ENCODE measurements at places on chromosomes 11 and 22.
A peak's percentile ranks its signal among the peaks of the same experiment; 100 is the strongest.

DNA sequence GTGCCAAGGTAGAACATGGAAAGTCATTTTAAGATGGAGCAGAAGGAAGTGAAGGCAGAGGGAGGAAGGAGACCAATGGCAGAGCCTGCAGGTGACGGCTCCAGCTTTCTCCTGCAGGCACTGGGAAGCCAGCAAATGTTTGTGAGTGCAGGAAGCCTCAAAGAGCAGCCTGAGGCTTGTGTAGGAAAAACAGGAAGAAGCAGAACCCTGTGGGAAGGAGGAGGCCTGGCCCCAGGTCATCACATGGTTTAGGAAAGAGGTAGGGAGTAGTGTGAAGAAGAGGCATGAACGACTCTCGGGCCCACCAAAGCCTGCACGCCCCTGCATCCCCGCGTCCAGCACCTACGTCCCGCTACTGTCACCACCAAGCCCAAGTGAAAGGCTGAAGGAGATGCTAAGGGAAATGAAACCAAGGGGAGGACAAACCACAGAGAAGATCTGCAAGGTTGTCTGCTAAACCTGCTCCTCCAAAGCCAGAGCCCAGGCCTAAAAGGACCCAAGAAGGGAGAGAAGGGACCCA lies 151.5 kb downstream of the CHST1 start:
- no peak for DNase-seq

DNA sequence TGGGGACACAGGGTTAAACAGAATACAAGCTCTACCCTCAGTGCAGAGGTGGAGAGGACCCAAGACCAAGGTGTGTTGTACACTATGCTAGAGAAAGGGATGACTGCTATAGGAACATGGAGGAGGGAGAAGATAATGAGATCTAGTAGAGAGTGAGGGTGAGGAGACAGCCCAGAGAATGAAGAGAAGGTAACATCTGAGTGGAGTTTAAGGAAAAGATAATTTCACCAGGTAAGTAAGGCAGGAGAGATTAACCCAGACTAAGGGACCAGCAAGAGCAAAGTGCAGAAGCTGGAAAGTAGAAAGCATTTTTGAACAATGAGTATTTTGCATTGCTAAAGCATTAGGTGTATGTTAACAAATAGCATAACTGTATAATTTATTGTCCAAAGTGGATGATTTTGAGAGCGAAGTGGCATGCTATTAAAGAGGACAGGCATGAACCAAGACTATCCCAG lies 128.8 kb downstream of the RASSF10 start:
- DNase-seq, result no peak

GRCh38 chr11:83151274-83151977 lies 5.5 kb upstream of the PCF11 start:
- no peak for DNase-seq

DNA sequence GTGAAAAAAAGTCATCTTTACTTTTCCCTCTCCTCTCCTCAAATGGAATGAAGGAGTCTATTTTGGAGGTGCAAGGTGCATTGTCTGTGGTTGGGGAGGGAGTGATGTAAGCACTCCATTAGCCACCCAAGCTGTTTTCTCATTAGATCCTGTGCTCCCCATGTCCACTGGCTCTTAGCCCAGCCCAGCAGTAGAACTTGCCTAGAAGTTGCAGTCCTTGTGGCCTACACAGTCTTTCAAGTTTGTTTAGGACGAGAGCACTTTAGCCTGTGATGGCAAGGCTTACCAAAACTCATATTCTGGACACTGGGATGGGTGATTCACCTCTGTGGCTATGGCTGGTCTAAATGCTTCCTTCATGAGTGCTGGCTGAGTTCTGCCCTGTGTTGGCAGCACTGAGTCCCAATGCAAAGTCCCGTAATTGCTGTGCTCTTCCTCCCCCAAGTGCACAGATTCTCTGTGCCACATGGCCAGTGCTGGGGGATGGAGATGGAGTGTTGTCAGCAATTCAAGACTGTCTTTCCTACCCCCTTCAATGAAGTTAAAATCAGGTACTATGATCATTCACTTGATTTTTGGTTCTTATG lies 15.8 kb downstream of the SLC22A25 start:
- no peak for DNase-seq

GRCh38 chr11:70662691-70663098 lies 264.4 kb downstream of the CTTN start:
- no peak for DNase-seq

GRCh38 chr11:95908826-95909225 lies 15.1 kb downstream of the MTMR2 start:
- DNase-seq, result no peak

DNA sequence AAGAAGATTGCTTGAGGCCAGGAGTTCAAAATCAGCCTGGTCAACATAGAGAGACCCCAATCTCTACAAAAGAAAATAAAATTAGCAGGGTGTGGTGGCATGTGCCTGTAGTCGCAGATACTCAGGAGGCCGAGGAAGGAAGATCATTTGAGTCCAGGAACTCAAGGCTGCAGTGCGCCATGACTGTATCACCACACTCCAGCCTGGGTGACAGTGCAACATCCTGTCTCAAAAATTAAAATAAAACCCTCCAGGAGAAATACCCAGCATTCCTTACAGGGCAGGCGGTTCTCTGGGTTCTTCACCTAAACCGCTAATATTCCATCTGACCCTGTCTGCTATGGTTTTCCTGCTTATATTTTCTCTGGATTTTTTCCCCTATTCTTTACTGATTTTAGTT lies 13.5 kb downstream of the TCF20 start:
- no peak for DNase-seq

DNA sequence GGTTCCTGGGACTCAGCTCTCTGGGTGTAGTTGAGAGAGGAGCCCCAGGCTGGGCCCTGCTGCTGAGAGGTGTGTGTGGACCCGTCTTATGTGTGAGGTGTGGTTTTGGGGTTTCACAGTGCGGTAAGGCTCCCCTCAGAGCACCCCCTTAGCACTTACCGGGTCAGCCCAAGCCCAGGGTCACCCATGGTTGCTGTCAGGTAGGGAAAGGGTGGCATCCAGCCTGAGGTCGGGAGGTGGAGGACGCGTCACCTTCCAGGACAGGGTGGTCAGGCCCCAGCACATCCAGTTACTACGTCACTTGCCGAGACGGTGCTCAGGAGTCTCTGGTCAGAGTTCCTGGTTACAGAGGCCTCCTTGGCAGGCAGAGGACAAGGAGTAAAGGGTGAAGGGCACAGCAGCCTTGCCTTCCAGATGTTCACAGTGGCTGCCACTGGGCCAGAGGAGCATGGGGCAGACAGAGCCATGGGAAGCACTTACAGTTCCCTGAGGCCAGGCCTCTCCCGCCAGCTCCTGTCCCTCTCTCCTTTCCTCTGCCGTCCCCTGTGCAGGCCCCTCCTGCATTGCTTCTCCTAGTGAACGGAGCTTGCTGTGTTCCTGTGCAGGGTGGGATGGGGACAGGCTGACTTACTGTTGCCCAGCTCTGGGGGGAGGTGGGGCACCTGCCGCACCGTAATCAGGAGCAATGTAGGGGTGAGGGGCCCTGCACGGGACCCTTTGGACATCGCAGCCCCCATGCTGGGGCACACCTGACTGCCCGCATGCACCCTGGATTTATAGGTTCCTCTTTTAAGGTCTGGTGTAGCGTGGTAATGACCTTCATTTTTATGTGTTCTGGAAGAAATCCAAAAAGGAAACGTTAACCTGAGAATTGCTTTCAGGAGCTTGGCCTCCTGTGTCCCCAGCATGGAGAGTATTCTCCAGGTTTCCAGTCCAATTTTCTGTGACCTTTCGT lies 285.9 kb downstream of the TBC1D22A start:
- DNase-seq, result no peak

GRCh38 chr22:46458525-46458924 lies 78.9 kb downstream of the CELSR1 start:
- no peak for DNase-seq

- DNase-seq, result no peak
Observed at GRCh38 chr22:43750751-43751150, 61.4 kb downstream of the EFCAB6 start.

DNA sequence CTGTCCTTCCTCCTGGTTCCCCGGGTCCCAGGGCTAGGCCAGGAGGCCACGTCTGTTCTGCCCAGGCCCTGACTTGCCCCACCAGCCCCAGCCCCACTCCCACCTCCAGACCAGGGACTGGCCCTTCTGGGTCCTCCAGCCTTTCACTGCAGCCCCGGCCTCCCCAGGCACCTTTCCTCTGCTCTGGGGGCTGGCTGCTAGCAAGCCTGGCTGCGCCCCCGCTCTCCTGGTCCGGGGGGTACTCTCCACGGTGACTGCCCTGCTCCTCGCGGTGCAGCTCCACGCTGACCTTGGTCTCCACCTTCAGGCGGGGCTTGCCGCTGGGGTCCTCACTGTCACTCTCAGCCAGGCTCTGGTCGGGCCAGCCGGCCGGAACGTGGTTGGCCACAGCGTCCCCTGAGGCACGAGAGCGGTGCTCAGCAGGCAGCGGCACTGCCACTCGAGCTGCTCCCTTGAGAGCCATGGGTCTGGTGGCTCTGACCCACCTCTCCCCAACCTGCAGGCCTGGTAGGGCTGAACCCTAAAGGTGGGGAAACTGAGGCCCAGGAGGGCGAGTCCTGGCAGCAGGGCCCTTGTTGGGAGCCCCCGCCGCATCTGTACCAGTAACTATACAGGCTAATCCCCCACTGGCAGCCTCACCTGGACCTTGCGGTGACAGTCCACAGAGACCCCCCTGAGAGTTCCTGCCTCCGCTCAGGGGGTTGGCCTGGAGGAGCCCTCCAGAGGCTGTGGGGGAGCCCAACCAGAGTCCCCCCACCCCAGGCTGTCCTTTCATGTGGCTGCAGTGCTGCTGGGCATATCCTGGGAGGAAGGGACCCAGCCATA lies 29.0 kb downstream of the TRMU start:
- no peak for DNase-seq

DNA sequence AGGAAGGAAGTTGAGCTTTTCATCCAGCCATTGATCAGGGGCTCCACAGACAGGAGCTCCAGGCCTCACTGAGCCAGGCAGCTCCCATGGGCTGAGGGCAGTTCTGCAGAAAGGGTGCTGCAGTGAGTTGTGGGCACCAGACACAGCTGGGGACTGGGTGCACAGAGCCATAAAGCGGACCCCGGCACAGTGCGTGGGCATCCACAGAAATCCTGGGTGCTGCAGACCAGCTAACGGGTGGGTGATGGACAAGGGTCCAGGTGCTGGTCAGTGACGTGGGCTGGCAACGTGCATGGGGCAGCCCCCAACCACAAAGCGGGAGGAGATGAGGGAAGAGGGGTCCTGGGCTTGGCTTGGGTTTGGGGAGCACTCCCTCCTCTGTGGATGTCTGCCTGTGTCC lies 19.4 kb upstream of the GAL start:
- no peak for DNase-seq

- no peak for DNase-seq
Observed at GRCh38 chr11:12377824-12378593, 638 bp downstream of the PARVA start.

- DNase-seq, result peak; percentile 3
Observed at GRCh38 chr11:87722756-87723565, 452.3 kb downstream of the RAB38 start.

DNA sequence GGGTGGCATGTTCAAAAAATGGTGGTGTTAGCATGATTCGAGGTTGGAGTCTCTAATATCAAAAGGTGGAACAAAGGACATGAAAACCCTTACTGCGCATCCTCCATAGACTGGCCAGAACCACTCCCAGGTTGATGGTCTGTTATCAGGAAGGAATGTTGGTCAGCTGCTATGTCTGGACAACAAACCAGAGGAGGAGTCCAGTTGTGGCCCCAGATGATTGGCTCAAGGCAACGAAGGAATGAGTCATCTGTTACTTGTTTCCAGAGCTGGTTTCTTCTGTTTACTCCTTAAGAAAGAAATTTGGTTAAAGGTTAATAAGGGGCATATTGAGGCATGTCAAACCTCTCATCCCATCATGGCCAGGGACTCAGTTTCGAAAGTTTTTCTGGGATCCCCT lies 56.8 kb upstream of the GRIA4 start:
- DNase-seq, result no peak

DNA sequence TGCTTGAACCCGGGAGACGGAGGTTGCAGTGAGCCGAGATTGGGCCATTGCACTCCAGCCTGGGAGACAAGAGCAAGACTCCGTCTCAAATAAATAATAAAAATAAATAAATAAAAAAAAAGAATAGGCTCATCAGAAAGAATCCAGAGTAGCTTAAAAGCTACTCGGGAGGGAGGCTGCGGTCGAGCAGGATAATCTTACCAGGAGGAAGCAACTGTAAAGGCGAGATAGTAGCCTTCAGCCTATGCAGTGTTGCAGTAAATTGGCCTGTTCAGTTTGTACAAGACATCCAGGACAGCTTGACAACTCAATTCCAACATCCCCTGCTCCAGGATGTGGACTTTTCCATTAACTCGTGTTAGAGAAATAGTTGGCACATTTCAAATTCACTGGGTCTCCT lies 1164.7 kb downstream of the LRRC4C start:
- no peak for DNase-seq

DNA sequence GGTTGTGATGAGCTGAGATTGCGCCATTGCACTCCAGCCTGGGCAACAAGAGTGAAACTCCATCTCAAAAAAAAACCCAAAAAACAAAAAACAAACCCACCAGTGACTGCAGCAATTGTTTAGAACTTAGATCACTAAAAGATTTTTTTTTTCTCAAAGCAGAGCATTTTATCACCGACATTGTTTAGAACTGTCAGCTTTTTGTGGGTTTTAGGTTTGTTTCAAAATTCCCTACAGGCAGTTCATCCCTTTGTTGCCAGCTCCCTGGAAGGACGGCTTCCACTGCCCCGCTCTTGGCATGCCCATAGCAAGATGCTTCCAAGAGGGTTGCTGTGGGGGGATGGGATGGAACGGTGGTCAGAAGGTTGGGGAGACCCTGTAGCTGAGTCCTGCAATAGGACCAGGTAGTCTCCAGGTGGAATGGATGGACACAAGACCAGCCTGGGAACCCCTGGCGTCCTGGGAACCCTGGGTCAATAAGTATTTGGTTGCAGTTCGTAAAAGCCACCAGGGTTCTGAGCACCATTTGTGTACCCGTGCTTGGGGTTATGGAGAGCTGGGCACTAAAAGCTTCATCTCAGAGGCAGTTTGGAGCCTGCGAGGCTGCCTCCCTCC lies 46.7 kb downstream of the TSPAN18 start:
- no peak for DNase-seq

DNA sequence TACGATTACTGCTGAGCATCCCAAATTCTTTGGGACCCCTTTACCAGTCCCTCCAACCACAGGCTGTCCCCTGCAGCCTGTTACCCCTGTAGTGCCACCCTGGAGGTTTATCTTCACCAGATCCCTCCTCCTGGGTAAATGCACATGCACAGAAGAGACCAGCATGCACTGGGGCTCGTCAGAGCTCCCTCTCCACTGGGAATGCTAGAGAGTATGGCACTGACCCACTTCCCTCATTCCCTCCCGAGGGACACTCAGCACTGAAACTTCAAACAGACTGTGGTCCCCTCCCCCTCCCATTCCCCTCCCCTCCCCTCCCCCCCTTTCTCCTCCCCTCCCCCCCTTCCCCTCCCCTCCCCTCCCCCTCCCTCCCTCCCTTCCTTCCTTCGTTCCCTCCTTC lies 49.1 kb downstream of the C11orf91 start:
- DNase-seq, result no peak

All from stimulated activated CD4-positive, alpha-beta T cell treated with anti-CD3 and anti-CD28 coated beads, Interleukin-2, amount 100 ng/mL, for 48 hours (primary cell).